ENCODE measurements at places on chromosomes 4 and X.

DNA sequence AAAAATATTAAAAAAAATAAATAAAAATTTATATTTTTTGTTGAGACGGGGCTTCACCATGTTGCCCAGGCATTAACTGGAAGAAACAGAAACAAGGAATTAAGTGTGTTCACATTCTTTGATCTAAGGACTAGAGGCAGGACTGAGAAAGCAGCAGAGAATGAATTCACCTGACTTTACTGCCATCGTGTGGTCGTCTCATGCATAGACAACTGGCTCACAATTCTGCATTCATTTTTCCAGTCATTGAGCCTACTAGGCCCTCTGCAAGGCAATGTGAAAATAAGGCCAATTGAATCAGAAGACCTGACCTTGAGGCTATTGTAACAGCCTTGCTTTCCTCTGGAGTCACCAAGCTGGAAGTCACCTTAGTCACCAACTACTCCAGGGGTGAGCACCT is 37.4 kb downstream of the LHFPL1 start:
- DNase-seq = peak; percentile 76

GRCh38 chrX:14616301-14616700 is 87.0 kb downstream of the GLRA2 start:
- DNase-seq = no peak

DNA sequence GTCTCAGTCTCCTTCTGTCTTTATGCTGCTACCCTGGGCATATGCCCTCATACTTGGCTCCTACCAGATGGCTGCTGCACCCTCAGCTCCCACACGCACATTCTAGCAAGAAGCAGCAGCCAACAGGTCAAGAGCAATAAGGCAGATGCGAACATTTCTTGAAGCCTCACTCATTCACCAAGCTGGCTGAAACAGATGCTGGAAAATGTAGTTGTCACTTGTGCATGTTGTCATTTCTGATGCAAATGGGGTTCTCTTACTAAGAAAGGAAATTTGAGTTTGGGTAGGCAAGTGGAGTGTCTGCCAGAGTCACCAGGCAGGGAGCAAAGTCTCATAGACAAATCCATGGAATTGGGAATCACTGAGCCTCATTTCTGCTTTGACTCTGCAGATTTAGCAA is 57.4 kb upstream of the SORBS2 start:
- no peak for DNase-seq

DNA sequence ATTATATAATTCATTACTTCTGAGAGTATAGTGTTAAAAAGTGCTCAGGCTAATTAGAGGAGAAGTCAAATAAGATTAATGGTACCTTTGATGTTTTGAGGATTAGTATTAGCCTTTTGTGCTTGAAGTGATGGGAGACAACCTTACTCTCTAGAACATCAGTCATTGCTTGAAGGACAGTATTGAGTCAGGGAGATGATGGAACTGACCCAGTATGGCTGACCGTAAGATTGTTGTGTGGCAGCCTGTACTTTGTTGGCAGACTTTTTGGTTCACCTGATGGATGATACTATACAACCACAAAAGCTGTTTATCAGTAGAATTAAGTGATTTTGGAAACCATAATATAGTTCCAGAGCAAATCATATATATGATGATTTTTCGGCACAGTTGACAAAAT is 9.9 kb downstream of the OGT start:
- no peak for DNase-seq

DNA sequence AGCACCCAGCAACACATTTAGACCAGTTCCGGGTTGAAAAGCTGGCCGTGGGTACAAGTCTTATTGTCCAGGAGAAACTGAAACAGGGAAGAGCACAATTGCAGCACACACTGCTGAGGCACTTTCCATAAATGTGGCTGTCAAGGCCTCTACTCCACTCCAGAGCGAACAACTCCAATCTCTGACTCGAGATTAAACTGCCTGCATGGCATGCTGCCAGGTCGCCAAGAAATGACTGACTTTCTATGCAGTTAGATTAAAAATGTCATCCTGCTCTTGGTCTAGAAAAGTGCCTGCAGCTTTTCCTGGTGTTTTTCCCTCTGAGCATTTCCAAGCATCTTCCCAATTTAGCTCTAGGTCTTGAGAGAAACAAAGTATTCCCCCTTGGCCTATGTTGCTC is 260.6 kb upstream of the EMCN start:
- DNase-seq = no peak

DNA sequence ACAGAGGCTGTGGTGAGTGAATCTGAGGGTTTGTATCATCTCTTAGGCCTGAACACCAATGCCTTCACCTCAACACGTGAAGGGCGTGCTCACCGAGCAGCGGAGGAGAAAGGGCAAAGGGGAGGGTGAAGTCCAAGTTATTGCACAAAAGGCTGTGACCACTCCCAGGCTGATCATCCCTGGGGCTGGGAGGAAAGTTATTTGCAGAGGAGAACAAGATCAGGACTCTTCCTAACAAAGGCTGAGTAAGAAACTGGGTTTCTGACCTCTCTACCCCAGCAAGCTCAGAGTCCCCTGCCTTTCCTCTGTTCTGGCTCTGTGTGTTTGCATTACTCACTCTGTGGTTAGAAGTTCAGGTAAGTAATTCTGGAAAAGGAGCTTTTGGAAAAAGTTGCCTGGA is 366.3 kb upstream of the CXorf51A start:
- DNase-seq = no peak

DNA sequence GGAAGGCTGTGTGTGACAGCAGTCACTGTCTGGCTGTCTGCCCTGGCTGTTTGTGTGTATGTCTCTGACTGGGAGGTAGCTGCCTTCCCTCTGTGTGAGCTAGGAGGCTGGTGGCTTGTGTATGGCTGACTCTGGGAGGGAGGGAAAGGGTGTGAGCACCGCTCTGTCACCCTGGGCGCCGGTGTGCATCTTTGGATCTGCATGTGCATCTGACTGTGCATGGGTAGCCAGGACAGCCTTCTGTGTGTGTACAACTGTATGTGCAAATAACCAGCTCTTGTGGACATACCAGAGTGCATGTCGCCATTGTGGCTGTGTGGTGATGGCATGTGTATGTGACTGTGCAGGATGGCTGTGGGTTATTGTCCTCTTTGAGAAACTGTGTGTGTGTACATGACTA is 7.4 kb upstream of the ERAS start:
- DNase-seq = no peak

- DNase-seq = no peak
Measured at GRCh38 chr4:74244049-74244448, 64.2 kb upstream of the EPGN start.

GRCh38 chr4:15376594-15376993 is 51.2 kb upstream of the C1QTNF7 start:
- no peak for DNase-seq

DNA sequence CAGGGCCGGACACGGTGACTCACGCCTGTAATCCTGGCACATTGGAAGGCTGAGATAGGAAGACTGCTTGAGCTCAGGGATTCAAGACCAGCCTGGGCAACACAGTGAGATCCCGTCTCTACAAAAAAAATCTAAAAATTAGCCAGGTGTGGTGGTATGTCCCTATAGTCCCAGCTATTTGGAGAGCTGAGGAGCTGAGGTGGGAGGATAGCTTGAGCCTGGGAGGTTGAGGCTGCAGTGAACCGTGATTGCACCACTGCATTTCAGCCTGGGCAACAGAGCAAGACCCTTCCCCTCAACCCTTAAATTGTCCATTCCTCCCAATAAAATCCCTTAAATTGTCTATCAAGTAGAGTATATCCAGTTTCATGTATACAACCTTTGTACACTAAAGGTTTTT is 17.0 kb downstream of the OTUD6A start:
- no peak for DNase-seq

DNA sequence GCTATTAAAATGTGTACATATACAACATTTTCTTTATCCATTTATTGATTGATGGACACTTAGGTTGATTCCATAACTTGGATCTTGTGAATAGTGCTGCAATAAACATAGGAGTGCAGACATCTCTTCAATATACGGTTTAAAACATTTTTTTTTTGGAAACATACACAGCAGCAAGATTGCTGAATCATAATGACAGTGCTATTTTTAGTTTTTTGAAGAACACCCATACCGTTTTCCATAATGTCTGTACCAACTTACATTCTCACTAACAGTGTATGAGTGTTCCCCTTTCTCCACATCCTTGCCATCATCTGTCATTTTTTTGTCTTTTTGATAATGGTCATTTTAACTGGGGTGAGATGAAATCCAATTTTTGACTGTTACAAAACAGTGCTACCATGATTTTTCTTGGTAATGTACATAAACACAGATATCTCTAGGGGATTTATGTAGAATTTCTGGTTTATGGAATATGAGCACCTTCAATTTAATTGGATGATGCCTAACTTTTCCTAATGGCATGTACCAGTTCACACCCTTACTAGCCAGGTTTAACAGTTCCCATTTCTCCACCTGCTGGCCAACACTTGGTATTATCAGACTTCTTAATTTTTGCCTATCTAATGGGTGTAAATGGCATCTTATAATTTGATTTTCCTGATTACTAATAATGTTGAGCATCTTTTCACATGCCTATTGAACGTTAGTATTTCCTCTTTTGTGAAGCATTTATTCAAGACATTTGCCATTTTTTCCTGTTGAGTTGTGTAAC is 21.0 kb upstream of the TMSB15B start:
- DNase-seq = peak; percentile 49

DNA sequence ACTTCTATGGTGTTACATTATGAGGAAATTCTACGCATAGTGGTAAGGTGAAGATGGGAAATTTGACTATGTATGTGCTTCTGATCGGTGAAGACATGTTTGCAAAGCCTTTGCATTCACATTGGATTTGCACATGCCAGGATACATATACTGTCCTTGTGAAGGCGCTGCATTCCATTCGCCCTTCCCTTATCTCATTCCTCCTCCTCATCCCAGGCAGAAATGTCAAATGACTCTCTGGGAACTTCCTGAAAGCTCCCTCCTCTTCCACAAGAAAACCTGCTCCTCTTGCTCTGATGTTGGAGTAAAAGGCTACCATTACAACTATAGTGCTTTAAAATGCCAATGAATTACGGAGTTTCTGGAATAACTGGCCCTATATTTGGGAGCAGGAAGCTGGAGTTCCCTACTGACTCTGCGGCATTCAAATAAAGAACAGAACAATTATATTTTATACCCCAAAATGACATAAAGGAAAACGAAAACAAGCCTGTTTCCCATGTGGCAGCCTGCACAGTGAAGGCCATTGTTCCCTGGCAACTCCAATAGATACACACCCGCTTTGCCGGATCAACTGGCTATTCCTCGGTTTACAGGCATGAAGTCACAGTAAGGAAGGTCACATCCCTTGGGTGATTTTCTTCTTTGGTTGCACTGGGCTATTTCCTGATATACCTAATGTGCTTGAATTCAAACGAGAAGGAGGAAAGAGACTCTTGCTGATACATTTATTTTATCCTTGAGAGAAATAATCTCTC is 84.5 kb downstream of the AREG start:
- no peak for DNase-seq

DNA sequence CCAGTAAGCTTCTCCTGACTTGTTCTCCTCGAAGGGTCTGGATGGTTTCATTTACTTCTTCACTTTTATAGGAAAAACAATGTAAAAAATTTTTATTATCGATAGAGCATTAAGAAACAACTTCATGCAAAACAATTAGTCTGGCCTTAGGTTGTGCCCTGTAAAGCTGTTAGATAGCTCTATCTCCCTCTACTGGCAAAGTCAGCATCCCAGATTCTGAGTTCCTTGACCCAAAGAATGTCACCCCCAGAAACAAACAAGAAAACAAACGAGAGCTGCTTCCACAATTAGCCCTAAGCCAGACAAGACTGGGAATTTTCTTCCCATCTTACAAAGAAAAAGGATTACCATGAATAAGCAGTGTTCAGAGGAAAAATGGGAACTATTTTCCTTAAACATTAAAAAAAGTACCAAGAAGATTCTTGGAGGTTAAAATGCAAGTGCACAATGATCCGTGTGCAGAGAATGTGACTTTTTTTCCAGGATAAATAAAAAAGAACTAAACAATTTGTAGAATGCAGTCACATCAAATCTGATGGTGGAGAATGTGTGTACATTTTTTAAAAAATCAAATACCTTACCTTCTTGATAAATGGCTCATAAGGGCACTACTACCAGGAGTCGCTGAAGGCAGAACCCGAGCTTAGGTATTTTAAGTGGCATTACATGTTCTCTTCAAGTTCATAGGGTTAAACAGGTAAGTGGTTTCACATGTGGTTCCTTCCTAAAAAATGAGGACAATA is 293.2 kb downstream of the FBXO8 start:
- DNase-seq = peak; percentile 23

- no peak for DNase-seq
Measured at GRCh38 chr4:30619679-30620078, 100.5 kb upstream of the PCDH7 start.

DNA sequence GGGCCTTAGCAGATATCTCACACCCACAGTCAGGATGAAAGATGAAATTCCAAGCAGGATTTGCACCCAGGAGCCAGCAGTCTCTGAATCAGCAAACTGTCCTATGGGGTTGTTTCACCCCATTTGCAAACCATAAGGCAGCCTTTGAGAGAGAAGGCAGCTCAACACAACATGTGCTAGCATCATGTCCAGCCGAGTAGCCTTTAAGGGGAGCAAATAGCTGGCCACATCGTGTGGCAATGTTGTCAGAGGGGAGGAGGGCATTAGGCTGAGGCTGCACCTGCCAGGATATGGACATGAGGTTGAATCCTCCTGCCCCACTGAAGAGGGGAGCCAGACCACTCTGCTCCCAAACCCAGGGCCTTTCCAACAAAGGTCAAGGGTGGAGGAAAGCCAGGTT is 20.6 kb upstream of the PJA1 start:
- DNase-seq = no peak

DNA sequence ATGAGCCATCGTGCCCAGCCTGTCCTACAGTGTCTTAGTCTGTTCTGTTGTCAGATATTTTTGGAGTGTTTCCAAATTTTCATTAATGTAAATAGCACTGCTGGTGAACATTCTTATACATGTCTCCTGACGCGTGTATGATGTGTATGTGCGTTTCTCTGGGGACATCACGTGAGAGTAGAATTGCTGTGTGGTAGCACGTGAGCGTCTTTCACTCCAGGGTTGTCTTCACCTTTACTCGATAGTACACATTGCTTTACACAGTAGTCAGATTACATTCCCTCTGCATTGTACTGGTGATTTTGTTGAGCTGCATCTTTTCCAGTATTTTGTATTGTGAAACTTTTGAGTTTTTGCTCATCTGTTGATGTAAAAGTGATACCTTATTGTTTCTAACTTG is 60.0 kb downstream of the ARHGAP10 start:
- DNase-seq = no peak

DNA sequence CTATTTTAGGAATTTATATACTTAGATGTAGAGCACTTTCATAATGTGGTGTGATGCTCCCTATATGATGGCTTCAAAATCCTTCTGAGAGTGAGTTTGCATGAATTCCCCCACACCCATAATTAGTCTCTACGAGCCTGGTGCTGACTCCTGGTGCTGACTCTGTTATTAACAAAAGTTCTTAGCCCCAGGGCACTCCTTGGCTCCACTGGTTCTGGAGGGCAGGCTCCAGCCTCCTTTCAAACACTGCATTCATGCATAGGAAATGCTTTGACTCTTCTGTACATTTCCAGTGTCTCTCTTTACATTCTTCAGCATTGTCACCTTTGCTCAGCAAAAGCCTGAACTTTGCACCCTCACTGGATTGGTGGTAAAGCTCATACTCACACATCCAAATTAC is 64.0 kb downstream of the LNX1 start:
- DNase-seq = no peak

- DNase-seq = no peak
Measured at GRCh38 chr4:72919937-72920336, 149.6 kb downstream of the COX18 start.
